AG04449 (cell line): ENCODE measurements at places on chromosomes 6 and 20.

GRCh38 chr20:18984238-18985200 is 170.9 kb downstream of the SCP2D1 start:
- no peak for DNase-seq

DNA sequence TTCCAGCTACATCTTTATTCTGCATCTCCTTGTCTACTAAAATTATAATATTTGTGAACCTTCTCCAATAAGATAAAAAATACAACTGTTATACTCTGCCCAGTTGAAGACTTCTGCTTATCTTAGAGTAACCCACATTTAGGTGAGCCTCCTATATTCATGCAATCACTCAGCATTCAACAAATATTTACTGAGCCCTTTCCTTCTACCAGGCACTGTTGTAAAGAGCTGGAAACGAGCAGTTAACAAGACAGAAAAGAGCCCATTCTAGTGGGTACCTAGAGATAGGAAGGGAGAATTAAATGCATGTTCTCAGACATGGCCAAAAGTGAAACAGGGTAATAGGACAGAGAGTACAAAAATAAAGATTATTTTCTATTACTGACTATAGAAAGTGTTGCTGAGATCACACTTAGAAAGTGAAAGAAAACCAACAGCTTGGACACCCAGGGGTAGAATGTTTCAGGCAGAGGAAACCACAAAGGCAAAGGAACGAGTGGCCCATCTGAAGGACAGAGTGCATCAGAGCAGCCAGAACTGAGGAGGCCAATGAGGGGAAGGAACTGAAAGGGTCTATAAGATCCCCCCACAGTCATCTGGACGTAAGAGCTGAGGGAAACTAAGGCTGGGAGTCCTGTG is 50.8 kb upstream of the SMLR1 start:
- DNase-seq: no peak

DNA sequence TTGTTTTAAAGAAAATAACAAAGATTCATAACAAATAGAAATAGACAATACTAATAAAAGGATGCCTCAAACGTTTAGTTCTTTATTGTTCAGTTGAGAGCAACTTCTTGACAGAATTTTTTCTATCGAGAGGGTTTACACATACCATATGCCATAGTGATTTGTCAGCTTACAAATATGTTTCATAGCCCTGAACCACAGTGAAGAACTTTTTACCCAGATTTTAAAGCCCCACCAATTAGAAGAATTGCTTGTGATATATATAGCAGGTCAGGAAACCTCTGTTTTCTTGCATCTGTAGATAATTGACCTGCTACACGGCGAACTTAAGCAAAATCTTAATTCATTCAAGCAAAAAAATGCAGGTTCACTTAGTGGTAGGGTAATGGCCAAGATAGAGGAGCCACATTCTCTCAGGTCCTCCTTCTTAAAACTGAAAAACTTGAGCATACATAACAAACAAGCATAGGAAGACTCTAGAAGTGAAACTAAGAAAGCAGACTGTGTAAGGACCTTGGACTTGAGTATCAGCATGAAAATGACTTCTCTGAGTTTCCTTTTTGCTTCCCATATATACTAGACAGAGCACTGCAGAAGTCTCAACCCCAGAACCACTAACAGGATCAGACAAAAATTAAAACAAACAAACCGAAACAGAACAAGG is 39.5 kb downstream of the CRISP1 start:
- no peak for DNase-seq

GRCh38 chr6:5054245-5054873 is 30.8 kb upstream of the PPP1R3G start:
- peak; percentile 54 for DNase-seq

DNA sequence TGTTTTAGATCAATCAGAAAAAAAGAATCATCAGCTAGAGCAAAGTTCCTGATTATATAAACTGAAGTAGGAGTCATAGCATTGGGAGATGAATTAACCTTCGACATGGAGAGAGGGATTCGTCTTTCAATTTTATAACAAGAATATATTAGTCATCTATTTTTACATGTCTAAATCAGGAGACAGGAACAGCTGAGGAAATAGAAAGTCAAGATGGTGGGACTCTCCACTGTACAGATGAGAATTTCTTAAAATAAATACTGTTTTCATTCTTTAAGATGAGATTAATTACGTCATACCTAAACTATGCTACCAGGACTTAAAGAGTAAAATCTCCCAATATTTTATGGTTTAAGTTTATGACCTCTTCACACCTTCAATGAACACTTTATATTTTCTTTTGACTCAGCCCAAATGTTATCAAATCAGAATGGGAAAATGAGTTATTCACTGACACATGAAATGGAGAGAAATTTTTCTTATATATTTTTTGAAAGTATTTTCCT is 1137.7 kb downstream of the EPHA7 start:
- no peak for DNase-seq

DNA sequence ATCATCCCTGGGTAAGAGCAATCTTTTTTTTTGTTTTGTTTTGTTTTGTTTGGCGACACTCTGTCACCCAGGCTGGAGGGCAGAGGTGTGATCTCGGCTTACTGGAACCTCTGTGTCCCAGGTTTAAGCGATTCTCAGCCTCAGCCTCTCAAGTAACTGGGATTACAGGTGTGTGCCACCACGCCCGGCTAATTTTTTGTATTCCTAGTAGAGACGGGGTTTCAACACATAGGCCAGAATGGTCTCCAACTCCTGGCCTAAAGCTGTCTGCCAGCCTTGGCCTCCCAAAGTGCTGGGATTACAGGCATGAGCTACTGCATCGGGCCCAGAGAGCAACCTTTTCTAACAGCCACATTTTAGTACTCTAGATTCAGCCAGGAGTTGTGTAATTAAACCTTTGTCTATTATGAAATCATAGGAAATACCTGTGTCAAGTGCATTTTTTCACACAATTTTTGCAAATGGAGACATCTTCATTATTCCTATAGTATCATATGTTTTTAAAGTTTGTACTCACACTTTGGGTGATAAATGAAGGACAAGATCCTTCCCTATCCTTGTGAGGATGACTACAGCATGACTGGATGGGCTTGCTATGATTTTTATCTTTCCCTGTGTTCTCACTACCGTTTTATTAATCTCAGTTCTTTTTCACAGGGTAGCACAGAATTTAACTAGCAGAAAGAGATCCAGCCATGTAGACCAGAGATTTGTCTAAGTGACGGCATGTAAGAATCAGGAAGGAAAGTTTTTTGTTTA is 82.6 kb downstream of the OR2B2 start:
- DNase-seq: no peak

DNA sequence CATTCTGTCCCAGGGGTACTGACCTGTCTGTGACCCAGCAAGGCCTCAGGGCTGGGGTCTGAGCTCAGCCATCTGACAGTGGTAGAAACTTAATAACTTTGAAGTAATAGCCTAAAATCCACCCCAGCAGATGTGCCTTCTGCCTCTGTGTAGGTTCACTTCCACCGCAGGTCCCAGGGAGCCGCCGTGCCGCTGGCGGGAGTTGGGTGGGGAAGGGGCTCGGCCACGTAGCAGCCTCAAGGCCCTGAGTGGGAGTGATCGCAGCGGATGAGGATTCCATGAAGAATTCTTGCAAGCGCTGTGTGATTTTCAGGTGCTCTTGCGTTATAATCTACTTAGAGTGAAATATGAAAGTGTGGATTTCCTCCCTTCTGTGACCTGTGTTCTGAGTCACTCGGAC is 163.7 kb downstream of the DTNBP1 start:
- DNase-seq: no peak

DNA sequence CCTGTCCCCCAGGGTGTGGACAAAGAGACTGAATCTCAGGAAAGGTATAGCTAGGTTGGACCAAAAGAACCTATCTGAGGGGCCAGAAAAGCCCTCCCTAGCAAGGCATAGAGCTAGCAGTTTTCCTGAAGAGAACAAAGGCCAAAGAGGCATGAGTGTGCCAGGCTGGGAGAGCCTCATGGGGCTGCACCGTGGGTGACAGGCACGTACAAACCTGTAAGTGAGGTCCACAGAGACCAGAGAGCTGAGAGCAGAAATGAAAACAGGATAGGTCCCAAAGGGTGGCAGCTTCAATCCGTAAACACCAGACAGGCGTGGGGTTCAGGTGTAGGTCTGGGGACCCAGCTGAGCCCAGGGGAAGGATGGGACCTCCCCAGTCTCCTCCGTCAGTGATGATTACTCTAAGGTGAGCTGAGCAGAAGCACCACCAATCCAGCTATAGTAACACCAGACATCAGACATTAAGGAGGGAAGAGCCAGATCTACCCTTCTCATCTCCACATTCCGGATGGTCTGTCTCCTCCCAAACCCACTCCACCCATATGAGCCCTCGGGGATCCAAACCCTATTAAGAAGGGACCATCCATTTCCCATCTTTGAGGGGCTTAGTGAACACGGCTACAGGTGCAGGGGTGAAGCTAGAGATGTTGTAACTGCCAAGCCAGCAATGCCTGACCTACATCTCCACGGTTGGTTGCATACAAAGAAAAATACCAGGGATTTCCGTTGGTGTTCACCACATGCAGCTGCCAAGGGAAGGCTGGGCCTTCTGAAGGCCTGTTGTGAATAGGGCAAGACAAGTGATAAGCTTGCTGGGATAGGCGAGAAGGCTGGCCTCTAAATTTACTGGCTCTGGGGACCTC is 38.3 kb downstream of the BCL2L1 start:
- no peak for DNase-seq

- DNase-seq: no peak
Observed at GRCh38 chr20:577167-577791, 32.8 kb downstream of the TCF15 start.

DNA sequence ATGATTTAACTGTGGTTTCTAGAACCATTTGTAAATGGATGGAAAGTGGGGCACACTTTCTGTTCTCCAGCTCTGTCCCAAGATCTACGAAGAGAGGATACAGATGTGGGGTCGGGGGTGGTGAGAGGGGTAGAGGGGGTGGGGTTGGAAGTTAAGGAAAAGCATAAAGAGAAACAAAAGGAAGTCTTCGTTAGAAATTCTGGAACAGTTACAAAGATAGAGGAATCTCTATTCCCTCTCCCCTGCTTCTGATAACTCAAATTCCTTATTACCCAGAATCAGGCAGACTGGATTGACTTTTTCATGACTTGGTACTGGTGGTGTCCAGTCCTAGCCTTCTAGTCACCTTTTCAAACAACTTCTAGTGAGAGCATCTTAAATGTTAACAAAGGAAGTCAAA is 4.9 kb downstream of the GCM1 start:
- DNase-seq: no peak

GRCh38 chr6:53287336-53288225 is 61.2 kb downstream of the ELOVL5 start:
- DNase-seq: no peak

GRCh38 chr6:169975286-169975685 is 223.9 kb downstream of the ERMARD start:
- no peak for DNase-seq

- DNase-seq: no peak
Observed at GRCh38 chr20:45308117-45308778, at the start of gene MATN4. Gene MATN4, minus strand, starts transcription at chr20:45308299. Its CDS starts 2,717 bp downstream, at chr20:45305582.
